ENCODE measurements at places on chromosomes 4 and X.

- peak; percentile 28 for DNase-seq
Measured at GRCh38 chrX:79081895-79082512, 62.5 kb upstream of the GPR174 start.

- peak; percentile 20 for DNase-seq
Measured at GRCh38 chr4:53705151-53705764, 114.0 kb upstream of the LNX1 start.

DNA sequence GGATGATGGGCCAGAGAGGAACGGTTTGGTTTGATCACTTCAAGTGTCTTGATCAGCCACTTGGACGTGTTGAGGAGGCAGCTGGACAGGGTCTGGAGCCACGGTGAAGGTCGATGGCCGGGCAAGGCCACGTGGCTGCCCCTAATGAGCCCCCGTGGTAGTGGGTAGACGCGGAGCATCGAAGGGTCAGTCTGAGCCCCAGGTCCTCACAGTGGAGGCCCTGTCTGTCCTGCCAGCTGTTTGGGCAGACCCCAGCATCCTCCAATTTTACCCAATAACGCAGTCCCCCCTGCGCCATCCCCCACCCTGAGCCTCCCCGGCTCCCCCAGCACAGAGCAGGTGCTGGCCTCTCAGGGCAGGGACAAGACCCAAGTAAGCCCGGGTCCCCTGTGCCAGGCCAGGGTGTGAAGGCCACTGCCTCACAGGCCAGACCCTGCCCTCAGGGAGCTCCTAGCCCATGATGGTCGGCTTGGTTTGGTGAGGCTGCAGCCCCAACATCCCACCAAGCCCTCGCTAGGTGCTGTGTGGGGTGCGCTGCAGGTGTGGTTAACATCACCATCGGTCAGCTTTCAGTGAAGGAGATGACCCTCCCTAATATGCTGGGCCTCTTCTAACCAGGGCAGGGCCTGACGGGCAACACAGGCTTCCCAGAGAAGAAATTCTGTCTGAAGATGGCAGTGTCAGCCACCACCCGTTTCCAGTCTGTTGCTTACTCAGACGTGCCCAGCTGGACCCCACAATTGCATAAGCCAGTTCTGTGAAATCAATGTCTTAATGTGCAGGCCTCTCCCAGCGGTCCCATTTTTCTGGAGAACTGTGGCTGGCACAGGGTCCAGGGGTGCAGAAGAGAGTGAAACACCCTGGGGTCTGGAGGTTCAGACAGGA, 40.5 kb upstream of the NKX1-1 start:
- peak; percentile 12 for DNase-seq

GRCh38 chr4:118557298-118557851, 127.8 kb upstream of the METTL14 start:
- peak; percentile 71 for DNase-seq

DNA sequence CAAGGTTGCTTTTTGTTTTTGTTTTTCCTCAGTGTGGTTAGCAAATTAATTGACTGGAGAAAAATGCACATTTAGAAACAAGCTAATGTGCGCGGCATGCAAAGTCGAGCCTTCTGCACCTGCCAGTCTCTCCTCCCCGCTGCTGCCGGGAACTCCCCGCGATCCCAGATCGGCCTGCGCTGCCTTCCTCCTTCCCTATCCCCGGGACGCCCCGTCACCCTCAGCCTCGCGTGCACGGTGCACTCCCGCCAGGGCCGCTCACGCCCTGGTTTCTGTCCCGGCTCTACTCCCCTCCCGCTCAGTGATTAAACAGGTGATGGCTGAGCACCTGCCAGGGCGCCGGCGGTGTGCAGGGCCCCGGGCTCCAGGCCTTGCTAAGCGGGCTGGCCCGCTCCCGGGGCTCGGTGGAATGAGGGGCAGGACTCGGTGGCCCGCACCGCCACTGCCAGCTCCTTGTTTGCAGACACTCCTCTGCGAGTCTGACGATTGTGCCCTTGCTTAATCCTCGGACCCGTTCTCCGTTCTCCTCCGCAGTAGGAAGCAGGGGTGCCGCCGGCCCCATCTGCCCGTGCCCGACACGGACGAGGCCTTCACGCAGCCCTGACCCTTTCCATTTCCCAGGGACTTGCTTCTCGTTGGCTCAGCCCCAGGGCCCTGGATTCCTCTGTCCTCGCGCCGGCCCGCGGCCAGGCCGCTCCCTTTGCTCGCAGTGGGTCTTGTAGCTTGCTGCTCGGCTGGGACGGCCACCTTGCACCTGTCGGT, 143.4 kb downstream of the TRIML1 start:
- no peak for DNase-seq

DNA sequence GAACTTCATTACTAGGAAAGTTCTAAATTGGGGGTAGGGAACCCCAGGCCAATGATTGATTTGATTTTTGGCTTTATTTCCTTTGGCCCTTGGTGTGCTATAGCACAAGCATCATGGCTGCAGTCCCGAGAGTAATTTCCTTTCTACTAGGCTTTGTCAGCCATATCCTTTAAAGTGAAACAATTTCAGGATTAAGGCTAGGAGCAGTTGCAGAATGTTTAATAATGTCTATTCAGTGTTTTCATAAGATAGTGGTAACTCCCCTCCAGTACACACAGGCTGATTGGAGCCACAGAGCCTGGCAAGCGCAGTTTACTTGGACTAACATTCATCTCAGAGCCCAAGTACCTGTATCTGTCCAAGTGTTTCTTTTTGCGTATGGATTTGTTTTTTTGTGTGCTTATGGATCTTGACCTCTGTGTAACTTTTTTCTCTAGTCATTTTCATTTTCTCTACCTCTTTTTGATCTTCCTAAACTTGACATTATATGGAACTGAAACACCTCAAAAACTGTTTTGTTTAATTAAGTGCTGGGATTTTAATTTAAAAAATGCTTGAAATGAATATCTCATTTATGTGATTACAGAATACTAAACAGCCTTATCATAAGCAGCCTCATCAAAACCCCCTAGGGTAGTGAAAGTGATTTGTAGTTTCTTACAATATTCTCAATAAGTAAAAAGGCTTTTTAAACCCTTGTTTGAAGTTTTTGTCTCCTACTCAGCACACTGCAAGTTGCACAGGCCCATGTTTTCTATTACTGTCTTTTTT, 7.5 kb downstream of the STIM2 start:
- DNase-seq: no peak

- DNase-seq: peak; percentile 34
Measured at GRCh38 chr4:148444296-148445070, 2.3 kb upstream of the NR3C2 start.

DNA sequence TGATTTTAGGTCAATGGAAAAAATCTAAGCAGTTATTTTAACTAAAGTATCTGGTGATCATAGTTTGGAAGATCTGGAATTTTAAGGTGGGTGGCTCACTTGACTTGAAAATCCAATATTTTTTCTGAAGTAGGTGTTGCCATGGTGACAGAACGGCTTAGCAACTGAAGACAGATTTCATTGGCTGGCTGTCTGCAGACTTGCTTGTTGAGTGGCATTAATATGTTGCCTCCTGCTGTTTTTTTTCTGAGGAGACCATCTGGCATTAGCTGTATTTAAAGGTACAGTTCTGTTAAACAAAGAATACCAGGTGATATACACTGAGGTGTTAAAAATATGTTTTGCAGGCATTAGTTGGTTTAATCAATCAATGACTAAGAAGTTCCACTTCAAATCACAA, 19.8 kb downstream of the CPE start:
- DNase-seq: peak; percentile 19

DNA sequence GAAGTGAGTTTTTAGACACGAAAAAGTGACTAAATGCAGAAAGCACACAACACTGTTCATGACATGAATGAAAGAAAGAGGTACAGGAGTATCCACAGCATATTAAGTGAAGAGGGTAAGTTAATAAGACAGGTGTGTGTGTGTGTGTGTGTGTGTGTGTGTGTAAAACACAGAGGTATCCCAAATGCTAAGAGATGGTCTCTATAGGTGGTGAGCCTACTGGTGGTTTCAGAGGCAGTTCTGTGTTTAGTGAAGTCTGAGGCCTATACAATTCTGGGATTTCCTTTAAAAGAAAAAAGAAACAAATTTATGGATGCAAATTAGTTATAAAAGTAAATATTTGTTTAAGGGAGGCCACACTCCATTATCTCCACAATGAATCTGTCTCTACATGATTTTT, 17.4 kb upstream of the TNIP3 start:
- DNase-seq: no peak

DNA sequence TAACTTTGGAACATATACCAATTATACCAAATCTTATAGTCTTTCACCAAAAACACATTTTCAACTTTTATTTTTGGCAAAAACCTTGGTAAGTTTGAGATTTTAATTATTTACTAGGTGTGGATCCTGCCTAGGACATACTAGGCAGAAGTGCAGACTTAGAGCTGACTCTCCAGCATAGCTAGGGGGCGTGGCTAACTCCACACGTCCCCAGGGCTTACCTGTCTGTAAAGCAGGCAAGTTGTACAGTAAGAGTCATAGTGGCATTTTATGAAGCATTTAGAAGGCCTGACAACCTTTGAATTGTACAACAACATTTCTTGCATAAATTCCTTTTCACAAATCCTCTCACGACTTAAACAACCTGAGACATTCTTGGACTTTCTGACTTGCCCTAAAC, 19.2 kb upstream of the GRPEL1 start:
- DNase-seq: no peak

DNA sequence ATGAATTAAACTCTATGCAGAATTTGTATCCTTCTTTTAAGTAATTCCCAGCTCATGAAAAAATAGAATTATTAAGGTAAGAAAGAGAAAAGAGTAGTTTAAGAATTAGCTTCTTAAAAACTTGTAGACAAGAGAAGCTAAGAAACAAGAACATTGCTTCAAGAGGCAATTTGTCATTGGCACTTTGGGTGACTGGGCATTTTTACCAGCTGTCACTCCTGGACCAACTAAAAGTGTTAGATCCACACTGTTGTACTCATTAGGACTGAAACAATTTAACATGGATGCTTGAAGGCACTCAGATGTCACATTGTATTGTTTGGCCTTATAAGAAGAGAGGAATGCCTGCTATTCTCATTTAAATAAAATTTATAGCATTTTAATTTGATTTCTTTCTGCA, 7.4 kb downstream of the COL25A1 start:
- DNase-seq: no peak

DNA sequence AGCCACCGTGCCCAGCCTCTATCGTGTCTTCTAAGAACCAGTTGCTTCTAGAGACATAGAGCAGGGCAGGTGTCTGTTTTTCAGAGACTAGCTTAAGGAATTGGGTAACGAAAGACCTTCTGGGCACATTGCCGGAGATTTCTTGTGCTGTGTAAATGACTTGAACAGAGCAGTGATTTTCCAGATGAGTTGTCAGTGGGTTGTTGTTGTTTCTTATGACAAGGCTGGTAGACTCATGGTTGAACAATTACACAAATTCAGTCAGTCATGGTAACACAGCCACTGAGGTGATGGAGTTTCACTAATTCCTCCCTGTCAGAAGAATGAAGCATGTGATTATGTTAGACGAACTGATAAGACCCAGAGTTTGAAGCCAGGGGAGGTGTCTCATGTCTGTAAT, 20.5 kb upstream of the DDX3X start:
- DNase-seq: peak; percentile 83

DNA sequence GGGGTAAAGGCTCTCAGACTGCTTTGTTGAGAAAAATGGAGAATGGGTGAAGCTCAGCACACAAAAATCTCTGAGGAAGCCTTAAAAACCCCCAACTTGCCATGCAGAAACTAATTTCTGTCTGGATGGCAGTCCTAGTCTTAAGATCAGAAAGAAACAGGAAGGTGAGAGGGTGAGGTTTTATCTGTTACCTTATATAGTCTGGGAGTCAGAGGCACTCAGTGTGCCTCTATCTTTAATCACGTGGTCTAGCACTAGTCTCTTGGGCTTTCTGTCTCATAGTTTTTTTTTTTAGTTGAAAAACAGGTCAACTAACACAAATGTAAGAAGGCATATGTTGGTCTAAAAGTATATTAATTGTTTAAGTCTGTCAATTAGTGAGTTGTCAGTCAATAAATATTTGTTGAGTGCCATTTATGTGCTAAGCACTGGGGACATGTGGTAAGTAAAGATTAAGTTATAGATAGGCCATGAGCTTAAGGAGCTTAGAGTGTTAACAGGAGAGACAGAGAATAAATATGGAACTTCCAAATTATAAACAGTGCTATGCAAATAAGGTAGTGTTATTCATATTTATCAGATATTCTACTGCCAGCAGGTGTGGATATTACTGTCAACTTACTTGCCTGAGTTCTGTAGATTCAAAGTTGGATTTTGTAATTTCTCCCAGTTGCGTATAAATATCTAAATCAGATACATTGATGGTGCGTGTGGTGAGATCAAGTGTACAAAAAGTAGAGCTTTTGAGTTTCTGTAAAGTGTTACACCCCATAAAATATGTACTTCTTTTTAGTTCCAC, 7.0 kb downstream of the CYBB start:
- DNase-seq: no peak

DNA sequence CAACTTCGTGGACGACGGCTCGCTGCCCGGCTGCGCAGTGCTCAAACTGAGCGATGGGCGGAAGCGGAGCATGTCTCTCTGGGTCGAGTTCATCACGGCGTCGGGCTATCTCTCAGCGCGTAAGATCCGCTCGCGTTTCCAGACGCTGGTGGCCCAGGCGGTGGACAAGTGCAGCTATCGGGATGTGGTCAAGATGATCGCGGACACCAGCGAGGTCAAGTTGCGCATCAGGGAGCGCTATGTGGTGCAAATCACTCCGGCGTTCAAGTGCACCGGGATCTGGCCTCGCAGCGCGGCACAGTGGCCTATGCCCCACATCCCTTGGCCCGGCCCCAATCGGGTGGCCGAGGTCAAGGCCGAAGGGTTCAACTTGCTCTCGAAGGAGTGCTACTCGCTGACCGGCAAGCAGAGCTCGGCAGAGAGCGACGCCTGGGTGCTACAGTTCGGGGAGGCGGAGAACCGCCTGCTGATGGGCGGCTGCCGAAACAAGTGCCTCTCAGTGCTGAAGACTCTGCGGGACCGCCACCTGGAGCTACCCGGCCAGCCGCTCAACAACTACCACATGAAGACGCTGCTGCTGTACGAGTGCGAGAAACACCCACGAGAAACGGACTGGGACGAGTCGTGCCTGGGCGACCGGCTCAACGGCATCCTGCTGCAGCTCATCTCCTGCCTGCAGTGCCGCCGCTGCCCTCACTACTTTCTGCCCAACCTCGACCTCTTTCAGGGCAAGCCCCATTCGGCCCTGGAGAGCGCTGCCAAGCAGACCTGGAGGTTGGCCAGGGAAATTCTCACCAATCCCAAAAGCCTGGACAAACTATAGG, 1.5 kb downstream of the MAB21L2 start:
- DNase-seq: no peak

GRCh38 chr4:88613417-88613875, 21.2 kb downstream of the HERC3 start:
- no peak for DNase-seq

DNA sequence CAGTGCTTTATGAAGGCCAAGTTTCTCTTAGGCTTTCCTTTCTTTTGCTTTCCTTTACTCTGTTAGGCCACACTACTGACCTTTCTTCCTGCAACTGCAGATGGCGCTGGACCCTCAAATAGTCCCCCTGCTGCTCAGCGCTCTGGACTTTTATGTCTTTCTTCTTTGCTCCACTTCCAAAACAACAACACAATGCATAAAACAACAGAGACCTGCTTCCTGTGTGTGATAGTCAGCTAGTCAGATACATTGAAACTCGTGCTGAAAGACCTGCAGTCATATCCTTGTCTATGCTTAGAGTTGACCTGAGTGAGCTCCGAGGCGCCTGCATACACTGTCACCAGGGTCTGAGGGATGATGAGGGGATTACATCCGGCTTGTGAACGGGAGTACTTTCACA, 108.9 kb upstream of the TEX13D start:
- DNase-seq: no peak

Measured in GM23248 (cell line).